ENCODE measurements at places on chromosomes 5 and 9.

DNA sequence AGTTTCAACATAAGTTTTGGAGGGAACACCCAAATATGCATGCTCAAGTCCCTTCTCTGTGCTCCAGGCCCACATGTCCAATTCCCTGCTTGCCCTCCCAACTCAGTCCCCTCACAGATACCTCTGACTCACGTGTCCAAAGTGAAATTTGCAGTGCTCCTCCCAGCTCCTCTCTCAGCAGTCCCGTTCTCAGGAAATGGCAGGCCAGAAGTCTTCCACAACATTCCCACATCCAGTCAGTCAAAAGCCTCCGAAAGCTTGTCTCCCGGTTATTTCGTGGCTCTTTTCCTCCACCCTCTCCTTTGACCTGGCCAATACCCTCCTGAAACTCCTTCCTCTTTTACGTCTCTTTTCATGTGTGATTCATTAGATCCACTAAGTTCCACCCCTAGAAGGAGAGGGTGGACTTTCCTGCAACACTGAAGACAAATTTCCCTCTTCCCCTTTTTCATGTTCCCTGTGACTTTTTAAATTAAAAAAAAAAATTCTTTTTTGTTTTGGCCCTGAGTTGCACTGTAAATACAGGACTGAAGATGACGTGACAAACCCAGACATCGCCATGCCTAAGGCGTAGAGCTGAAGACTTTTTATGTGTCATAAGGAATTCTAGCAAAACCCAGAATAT, 12.8 kb upstream of the MGAT1 start:
- DNase-seq, result peak; percentile 91

DNA sequence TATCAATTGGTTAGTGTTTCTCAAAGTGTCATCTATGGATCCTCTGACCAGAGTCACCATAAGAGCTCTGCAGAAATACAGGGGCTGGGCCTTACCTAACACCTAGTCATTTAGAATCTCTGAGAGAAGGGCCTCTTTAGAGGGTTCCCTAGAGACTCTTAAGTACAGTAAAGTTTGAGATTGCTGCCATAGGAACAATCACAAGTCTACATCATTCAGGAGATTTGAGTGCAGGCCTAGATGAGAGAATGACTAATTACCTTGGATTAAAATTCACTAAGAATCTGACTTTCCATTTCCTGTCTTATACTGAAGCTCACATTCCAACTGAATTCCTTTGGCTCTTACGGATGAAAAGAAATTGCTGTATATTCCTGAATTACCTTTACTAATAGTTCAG, 182.1 kb upstream of the PTGER4 start:
- DNase-seq, result no peak

- DNase-seq, result no peak
Observed at GRCh38 chr5:132679717-132680380, 6.1 kb downstream of the IL4 start.

DNA sequence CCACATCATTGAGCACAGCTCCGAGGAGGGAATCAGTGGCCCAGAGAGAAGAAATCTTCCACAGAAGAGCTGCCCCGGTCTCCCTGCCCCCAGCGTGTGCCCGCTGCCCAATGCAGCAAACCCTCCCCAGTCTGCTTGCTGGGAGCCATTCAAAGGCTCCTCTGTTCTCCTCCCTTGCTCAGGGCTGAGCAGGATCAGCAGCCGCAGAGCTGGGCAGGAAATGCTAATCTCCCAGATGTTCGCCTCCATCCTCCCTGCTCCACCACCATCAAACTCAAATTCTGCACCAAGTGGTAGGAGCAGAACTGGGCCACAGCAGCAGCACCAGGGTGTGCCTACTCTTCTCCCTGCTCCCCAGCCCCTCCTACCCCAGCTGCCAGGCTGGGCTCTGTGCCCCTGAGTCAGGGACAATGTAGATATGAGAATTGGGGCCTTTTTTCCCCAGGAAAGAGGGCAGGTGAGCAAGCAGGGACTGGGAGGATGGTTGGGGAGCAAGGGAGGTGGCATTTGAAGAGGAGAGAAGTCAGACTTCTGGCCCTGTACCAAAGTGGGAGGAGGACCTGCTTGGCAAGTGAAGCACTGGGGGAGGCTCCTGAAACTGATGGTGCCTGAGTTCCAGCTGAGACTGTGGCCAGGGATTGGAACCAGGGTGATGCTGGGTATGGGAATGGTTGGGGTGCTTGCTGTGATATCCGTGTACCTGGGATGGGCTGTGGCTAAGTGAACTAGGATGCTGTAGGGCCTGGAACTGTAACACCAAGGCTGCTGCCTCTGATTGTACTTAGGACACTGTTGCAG, 1.9 kb upstream of the PCDH1 start:
- DNase-seq, result no peak

DNA sequence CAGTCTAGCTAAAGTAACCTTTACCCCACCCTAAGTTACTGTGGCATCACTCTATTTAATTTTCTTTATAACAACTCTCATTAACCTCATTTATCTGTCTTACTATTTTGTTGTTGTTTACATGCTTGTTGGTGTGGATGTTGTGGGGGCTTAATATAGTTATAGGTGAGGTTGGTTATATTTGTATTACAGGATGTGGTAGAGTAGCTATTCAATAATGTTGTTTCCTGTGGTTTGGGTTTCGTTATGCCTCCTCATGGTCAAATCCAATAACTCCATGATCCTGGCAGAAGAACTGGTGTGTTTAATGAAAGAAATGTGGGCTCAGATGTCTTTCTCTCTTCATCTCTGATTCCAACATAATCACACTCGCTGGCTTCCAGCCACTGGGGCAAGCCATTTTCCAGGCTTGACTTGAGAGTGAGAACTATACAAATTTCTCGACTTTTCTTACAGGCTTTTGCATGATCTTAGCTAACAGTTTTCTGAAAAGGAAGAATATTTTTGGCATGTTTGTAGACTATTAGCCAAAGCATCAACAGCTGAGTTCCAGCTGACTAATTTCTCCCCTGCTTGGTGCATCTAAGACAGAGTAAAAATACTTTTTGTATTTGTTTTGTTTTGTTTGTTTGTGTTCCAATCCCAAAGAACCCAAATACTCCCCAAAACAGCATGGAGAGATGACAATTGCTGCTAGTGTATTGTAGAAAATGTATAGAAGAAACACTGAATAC, 303.7 kb upstream of the PAPPA start:
- no peak for DNase-seq

DNA sequence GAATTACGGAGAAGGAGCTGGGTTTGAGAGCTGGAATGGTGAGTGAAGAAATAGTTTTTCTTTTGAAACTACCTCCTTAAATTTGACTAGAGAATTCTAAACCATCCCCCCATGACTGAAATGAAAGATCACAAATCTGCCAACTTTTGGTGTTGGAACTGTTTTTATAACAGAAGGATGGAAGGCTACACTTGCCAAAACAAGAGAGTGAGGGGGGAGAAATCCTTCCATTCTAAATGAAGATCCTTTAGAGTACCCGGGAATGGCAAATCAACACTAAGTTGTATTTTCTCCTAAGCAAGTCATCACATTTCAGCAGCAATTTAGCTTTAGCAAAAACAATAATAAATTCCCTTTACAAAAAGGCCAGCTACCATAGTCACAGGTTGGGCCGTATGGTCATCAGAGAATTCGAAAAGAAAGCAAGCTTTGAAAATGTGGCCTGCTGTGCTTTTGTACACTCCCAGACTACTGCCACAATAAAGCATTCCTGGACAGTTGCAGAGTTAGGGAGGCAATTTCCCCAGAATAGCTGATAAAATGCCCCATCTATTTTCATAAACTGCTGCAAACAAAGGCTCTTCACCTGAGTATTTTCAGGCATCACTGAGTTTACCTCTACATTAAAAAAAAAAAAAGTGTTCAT, 25.0 kb upstream of the FREM1 start:
- DNase-seq, result no peak

DNA sequence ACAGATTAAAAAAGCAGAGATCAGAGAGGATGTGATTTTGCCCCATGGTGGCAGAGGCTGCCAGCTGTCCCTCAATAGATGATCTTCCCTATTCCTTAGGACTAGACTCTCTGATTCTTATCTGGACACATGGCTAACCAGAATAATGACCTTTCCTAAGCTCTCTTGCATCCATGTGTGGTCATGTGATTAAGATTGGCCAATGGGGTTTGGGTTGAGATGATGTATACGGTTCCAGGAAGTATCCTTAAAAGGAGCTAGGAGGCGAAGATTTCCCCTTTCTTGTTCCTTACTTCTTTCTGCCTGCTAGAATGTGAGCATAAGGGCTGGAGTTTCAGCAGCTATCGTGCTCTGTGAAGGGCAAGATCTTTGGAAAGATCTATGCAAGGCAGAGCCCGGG, 39.8 kb downstream of the FOXI1 start:
- DNase-seq, result peak; percentile 64

- no peak for DNase-seq
Observed at GRCh38 chr9:346111-346571, 131.5 kb downstream of the DOCK8 start.

- DNase-seq, result no peak
Observed at GRCh38 chr5:44632344-44632743, 176.4 kb upstream of the MRPS30 start.

DNA sequence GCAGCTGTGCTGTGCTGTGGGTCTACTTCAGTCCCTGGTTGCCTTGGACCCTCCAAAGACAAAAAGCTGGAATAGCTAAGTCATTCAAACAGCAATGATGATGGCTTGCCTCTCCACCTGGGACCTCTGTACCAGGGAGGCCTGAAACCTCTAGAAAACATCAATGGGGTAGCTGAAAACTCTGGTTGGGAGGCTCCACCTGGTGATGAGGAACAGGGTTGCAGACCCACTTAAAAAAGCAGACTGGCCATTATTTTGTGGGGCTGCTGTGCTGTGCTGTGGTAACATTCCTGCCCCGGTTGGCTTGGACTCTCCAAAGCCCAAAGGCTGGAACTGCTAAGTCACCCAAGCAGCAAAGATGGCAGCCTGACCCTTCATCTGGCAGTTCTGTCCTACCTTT, 839.3 kb upstream of the ARRDC3 start:
- DNase-seq, result no peak

DNA sequence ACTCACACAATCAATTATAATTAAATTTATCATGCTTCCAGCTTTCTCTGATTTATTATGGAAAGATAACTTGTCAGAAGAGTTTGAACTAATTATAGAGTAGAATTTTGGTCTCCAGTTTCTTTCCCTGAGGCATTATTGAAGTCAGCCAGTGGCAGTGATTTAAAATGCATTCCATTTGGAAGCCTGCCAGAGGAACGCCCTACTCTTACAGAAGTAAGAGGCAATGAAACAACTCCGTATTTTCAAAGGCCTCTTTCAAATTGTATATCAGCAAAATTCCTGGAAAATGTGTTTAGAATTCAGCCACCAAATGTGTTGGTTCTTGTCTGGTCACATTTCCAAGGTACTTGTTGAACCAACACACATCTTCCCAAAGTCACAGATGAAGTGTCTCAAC, 640.9 kb downstream of the SEMA5A start:
- DNase-seq, result no peak

- DNase-seq, result no peak
Observed at GRCh38 chr9:117178596-117179375, 236.1 kb downstream of the ASTN2 start.

- DNase-seq, result no peak
Observed at GRCh38 chr5:178524093-178524882, 65.9 kb downstream of the COL23A1 start.

DNA sequence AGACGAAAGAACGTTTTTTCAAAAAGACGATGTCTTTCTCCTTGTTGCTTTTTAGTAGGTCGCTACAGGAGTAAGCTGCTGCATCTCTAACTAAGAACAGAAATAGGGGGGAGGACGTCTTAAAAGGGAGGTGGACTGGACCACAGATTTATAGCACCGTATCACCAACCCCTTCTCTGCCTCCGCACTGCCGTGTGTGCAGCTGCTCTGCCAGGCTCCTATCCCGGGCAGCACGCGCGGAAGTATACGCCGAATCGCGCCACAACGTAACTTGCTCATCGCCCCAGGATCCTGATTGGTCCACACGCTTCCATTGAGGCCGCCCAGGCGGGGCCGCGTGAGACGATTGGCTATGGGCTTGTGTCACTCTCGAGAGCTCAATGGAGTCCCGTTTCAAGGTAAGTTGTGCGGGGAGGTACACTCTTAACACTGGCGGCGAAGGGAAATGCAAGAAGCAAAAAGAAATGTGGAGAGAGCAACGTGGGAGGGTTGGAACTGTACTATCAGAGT, at the start of gene ELAVL2:
Gene ELAVL2 (minus strand): TSS at position 121 of the 510 bp plus-strand sequence. CDS start 64,006 bp downstream, outside the sequence.
- no peak for DNase-seq

- DNase-seq, result no peak
Observed at GRCh38 chr9:100577776-100578448, at the start of gene CAVIN4. TSS of gene CAVIN4 (plus strand) at chr9:100578079. CDS start at chr9:100578144, 65 bp downstream.

- DNase-seq, result no peak
Observed at GRCh38 chr9:130155647-130156046, 16.6 kb upstream of the NCS1 start.

DNA sequence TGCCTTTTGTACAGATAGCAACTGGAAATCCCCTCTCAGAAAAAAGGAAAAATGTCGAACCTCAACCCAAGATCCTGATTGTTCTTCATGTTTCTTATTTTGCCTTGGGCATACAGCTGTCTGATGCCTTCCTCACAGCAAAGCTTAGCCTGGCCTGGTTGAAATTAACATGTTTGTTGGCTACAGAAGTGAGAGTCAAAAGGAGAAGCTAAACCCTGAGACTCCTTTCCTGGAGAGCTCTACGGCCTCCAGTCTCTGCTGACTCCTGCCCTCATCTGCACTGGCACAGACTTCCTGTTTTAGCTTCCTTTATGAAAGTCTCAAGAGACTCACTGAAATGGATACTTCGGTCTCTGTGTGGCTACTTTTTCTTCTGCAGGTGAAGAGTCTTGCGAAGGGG, 186.7 kb downstream of the PARP8 start:
- peak; percentile 93 for DNase-seq

DNA sequence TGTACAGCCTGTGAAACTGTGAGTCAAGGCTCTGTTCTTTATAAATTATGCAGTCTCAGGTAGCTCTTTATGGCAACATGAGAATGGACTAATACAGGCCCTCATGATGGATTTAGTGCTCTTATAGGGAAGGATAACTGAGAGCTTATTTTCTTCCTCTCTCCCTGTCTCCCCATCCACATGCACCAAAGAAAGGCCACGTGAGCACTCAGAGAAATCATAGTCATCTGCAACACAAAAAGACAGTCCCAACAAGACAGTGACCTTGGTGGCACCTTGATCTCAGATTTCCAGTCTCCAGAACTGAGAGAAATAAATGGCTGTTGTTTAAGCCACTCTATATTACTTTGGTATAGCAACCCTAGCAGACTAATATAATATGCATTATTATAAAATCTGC, 2133.6 kb upstream of the ACO1 start:
- DNase-seq, result no peak

Data from inflammatory macrophage (primary cell).